NCI-H345 (cell line): ENCODE measurements at places on chromosomes 1 and 21.

- DNase-seq = no peak
These were observed 32.3 kb downstream of the EEIG2 start for GRCh38 chr1:108592030-108592759.

DNA sequence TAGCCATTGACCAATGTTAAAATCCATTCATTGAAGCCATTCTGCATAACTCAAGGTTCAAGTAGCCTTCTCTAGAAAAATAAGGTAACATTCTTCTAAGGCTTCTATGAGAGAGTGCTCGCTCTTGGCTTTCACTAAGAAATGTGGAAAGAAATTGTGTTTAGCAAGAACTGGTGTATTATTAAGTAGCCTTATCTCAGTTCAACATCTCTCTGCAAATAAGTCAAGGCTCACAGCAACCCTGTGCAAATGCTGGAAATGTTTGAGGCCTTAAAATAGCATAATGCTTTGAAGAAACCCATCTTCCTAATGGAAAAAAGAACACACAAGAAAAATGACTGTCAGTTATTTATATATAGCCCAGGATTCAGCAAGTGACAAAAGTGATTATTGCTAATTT, 254.1 kb upstream of the PROX1 start:
- no peak for DNase-seq

DNA sequence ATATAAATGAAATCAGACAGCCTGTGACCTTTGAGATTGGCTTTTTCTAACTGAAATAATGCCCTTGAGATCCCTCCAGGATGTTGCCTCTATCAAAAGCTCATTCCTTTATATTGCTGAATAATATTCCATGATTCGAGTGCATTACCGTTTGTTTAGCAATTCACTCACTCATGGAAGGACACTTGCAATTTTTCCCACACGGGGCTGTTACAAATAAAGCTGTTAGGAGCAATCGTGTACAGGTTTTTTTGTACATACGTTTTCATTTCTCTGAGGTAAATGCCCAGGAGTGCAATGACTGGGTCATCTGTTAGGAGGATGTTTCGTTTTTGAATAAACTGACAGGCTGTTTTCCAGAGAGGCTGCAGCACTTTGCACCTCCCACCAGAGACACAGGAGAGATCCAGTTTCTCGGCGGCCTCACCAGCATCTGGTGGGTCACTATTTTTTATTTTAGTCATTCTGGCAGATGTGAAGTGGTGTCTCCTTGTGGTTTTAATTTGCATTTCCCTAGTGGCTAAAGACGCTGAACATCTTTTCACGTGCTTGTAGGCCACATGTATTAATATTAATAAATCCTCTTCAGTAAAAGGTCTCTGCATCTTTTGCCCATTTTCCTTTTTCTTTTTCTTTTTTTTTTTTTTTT, 11.0 kb downstream of the PRDM15 start:
- no peak for DNase-seq

GRCh38 chr1:204560590-204561150, 44.5 kb downstream of the MDM4 start:
- DNase-seq = no peak

- no peak for DNase-seq
These were observed 150.3 kb downstream of the HMGB4 start for GRCh38 chr1:34013958-34014737.

DNA sequence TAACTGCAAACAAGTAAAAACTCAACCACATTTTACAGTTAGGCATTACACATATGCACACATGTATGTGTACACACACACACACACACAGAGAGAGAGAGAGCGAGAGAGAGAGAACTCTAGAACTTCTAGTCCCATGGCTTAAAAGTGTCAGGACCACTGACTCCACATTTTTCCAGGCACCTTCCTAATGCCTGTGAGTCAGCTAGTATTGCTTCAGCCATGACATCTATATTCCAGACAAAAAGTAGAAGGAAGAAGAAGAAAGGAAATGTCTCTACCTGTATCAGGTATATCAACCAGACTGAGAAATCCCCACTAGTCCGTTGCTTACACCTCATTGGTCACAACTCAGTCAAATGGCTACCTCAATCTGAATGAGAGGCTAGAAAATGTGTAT, 31.9 kb upstream of the TACSTD2 start:
- DNase-seq = no peak

DNA sequence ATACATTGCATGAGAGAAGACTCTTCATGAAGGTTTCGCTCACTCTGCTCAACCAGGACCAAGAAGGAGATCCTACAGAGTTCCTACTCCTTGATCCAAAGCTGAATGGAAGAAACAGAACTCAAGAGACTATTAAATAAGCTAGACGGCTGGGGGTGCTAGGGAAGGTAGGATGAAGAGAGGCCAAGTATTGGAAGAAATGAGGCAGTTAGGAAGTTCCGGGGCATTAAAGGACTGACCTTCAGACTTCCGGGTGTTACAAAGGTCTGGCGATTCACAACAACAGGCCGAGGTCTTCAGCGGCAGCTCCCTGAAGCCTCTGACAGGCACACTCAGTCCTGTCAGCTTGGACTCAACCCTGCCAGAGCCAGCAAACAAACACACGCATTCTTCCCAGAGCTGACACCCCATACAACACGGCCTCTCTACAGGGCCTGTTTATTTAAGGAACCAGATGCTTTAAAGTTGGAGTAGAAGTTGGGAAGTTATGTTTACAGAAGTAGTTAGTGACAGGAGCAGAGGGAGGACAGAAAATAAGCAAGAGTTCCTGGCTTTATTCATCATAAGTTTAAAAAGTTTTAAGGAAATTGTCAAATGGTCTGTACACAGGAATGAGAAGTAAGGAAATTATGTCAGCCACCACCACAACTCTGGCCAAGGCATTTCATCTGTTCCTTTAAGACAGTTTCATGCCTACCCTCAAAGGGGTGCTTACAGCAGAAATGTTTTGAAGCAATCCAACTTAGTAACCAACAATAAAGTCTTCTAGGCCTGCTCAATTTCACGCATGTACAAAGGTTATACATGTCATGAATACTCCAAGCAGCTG, 4.7 kb downstream of the SORT1 start:
- no peak for DNase-seq

GRCh38 chr21:33712022-33712803, 69.9 kb downstream of the ITSN1 start:
- DNase-seq = no peak

DNA sequence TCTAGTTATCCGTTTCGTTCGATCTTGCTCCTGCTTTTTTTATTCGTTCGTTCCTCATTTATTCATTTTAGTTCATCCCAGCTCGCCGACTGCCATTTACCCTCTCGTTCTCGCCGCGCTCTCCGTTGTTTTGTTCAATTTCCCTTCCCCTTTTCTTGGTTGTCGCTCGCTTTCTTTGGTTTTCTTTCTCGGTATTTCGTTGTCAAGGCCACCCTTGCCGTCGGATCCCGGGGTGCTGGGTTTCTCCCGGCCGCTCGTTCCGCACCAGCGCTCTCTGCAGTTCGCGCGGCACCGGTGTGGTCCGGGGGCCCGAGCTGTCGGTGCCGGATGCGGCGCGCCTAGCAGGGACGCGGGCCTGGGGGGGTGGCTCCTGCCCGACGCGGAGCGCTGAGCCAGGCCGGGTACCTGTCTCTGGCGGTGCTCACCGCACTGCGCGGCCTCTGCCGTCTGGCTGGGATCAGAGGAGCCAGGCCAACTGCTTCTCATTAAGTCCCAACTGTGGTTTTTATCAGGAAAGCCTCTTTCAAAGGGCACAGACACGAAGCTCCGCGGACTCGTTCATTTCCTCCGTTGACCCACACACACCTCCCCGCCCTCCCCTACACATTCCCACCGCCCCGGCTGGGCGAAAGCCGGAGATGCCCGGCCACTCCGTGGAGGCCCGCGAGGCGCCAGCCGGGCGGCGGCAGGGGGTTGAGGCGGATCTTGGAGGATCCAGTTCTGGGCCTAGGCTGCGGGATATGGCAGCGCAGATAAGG, 1.6 kb downstream of the ALX3 start:
- no peak for DNase-seq

DNA sequence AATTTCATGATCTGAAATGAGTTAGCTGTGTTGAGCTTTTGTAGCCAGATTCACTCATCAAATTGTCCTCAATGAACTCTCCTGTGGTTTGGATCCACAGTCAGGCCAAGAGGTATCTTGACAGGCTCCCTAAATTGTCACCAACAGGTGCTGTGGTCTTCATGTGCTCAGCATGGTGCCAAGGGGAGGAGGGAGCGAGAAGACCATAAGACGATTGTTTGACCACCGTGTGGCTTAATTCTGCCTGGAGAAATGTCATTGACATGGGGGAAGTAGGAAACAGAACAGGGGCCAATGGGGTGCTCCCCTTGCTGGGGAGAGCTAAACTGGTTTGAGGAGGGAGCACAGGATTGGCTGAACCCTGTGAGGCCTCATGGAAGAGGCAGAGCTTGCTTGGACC, 219.3 kb downstream of the KCNJ6 start:
- no peak for DNase-seq

- DNase-seq = no peak
These were observed 47.8 kb downstream of the PACC1 start for GRCh38 chr1:212366901-212367300.

- DNase-seq = no peak
These were observed 127.0 kb downstream of the MAGI3 start for GRCh38 chr1:113517346-113517745.

- peak; percentile 34 for DNase-seq
These were observed 96.6 kb upstream of the RUNX1 start for GRCh38 chr21:35145626-35146233.

DNA sequence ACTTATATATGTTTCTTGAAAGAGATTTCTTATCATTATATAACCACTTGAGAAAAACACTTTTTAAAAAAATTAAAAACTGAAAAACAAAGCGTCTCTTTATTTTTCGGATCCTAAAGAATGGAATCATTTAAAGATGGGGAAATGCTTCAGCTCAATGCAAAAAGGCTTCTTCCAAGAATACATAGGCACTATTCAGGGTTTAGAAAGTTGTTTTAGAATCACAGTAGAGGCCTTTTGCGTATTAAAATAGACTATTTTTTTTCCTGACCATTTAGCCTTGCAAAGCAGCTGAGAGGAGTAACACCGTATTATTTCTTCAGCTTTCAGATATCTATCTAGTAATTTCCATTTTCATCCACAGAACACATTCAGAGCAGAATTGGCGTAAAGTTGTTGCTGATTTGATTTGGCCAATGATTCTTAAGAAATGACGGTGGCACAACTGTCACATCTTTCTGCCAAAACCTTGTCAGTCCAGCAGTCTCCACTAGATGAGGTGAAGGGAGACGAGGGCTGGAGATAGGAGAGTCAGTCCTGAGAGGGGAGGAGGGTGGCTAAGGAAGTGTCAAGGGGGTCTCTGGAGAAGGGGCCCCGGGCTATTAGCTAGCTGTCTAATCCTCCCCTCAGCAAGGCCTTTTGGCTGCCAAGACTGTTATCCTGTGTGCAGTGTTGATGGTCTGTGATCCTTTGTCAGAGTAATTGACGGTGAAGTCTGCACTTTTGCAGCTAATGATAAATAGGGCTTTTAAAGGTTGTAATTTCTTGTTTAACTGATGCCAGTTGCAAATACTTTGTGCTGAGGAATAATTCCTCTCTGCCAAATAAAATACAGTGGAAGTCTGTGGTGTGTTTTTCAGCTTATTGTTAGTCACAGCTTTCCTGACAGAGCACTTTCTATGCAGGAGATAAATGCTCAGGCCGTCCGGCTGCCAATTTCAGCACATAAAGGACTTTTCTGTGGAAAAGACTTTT, 34.7 kb downstream of the PRRX1 start:
- no peak for DNase-seq

GRCh38 chr1:86695400-86695799, 9.0 kb upstream of the SH3GLB1 start:
- DNase-seq = no peak

GRCh38 chr1:5847013-5847659, 145.1 kb downstream of the NPHP4 start:
- DNase-seq = no peak

- DNase-seq = peak; percentile 18
These were observed 54.7 kb downstream of the APP start for GRCh38 chr21:26115899-26116298.

DNA sequence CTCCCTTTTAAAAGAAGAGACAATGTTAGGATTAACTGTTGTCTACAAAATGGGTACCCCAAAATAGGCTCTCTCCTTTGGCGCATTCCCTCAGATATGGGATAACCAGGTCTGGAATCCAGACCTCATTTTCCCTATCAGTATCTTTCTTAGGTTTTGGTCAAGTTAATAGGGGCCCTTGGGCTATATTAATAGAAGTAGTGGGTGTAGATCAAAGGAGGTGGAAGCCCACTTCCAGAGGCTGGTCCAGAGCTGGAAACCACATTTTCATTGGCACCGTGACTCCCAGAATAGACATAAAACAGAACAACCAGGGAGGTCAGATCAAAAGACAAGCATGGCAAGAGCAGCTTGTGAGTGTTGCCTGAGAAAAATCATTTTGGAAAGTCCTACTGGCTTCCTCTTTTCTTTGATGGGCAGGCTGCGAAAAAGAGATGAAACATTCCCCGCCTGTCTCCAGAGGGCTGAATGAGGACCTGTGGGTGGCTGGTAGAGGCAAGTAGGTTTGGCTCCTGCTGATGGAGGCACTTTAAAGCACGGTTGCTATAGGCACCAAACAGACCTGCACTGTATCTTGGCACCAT, 25.8 kb upstream of the KIF21B start:
- no peak for DNase-seq
